ENCODE measurements at places on chromosomes 1 and 21.

- no peak for DNase-seq
Measured at GRCh38 chr1:224755586-224755985, 139.5 kb downstream of the CNIH3 start.

DNA sequence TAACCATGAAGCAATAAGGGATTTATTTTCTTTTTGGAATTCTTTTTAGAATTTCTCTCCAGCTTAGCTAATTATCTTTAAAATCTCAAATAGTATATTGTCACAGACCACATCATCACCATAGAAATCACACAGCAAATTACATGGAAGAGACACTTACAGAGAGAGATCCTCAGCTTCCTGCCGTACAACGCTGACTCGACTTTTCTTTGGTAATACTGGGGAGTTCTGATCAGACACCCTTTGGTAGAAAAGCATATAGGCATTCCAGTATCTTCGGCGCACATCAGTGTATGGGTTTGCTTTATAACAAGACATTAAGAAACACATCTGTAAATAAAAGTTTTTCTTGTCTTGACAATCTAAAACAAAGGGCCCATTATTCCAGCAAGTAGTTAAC, 55.7 kb downstream of the PCSK9 start:
- no peak for DNase-seq

DNA sequence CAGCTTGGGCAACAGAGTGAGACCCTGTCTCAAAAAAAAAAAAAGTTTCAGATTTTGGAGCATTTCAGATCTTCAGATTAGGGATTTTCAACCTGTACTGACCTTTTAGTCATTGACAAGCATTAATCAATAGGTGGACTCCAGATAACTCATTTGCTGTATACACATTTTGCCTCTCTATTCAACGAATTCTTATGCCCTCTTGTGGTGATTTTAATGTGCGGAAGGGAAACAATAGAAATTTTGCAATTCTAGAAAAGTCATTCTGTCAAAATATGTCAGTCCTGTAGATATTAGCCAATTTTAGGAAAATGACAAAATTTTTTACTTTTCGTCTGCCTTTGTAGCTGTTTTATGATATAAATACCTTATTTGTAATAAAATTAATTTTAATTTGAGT, 11.6 kb upstream of the OR2G2 start:
- peak; percentile 28 for DNase-seq

DNA sequence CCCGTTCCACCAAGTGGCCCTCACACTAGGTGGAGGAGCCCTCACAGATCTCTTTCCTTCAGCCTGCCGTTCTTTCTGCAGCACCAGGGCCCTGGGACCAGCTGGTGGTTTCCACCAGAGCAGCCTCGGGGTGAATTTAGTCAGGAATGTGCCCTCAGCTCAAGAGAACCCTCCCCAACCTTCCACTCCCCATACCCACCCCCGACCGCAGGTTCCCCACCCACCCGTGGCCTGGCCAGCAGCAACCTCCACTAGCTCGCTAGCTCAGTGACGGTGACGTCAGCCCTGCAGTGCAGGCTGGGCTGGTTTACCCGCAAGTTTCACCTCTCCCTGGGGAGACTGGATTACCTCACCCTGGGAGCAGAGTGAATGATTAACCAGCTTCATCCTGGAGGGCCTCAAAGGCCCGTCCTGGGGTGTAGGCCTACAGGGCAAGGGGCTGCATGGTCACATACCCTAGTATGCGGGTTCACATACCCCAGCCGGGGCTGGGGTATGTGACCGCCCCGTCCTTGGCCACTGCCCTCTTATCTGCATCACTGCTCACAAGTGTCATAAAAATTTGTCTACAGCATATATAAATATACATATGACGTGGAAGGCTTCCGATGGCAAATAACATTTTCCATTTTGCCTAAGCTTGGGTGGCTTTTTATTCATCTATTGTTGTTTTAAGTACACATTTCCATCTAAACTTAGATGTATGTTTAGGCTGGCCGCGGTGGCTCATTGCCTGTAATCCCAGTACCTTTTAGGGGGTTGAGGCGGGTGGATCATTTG, 24.5 kb downstream of the ELF3 start:
- DNase-seq = no peak

DNA sequence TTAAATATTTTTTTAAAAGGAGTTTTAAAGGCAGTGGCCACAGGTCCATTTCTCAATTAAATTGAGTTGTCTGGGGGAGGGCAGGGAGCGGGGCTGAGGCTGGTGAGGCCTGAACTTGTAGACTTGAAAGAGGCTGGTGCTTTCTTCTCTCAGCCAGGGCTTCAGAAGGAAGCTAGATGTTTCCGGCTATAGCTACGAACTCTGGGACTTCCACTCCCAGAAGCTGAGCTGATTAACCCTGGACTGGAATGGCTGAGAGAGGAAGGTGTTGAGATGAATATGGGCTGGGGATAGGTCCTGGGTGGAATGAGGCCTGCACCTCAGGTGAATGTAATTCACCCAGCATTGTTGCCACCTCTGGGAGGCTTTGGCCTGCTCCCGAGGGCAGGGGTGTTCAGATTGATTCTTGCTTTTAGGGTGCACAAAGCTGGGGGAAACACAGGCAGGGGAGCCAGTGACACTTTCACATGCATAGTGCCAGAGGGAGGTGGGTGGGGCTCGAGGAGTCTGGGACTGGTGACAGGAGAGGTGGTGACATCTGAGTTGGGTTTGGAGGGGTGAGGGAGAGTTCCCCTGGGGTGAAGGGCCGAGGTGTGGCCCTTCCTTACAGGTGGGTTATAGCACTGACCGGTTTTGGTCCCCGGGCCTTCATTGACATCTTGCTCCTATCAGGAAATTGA, 18.2 kb downstream of the LDLRAP1 start:
- DNase-seq = no peak

DNA sequence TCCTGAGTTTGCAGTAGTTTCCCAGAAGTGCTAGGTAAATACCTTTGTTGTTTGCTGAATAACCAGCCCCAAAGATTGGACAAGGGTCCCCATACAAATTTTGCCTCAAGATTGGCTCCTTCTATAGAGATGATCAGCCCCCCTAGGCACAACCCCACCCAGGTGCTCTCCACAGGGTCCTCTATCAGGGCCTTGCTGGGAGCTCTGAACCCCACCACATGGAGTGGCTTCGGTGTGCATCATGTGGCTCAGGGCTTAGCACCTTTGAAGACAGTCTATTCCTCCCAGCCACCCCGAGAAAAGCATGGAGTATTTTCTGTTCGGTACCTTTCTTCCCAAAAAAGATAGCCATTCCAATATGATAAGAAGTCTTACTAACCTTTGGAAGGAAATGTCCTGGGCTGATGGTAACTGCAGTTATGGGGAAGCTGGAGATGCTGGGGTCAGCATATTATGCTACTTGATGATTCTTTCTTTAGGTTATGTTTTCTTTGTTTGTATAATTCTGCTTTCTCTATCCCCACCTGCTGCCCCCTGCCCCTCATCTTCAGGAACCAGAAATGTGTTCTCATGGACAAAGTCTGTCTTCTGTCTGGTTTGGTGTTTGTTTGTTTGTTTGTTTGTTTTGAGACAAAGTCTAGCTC, 5.0 kb upstream of the TSPAN1 start:
- no peak for DNase-seq

DNA sequence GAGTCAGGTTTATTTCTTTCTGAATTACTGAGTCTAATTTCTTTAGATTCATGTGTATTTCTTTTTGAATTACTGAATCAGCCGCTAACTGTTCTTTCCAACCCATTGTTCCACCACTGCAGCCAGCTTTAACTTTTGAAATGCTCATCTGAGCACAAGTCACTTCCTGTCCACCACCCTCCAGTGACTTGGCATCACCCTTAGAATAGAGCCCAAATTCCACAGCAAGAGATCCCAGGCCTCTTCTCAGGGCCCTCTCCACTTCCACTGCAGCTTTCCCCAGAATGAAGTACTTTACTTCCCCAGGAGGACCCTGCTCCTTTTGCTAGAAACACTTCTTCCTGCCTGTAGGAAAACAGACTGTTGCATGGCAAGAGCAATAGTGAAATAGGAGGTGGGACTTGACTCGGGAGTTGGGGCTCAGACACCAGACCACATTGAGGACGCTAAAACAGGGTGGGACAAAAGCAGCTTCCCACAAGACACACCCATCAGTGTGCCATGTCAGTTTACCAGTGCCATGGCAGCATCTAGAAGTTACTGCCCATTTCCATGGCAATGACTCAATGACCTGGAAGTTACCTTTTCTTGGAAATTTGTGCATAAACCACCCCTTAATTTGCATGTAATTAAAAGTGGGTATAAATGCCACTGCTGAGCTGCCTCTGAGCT, 56.5 kb upstream of the ADAR start:
- no peak for DNase-seq

DNA sequence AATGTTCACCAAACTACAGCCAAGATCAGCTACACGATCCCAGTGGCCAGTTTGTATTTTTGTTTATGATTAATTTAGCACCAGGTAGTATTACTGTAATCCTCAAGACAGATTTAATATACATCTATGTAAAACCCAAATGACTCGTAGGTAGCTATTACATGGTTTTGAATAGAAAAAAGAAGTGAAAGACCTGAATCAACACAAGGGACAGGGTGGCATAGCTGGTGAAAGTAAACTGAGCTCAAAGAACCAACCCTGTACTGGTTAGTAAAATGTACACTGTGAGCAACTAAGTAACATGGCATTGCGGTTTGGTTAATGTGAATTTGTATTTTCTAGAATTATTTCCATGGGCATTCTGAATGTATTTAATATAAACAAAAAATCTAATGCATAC, 8.8 kb downstream of the GPATCH2 start:
- DNase-seq = no peak

DNA sequence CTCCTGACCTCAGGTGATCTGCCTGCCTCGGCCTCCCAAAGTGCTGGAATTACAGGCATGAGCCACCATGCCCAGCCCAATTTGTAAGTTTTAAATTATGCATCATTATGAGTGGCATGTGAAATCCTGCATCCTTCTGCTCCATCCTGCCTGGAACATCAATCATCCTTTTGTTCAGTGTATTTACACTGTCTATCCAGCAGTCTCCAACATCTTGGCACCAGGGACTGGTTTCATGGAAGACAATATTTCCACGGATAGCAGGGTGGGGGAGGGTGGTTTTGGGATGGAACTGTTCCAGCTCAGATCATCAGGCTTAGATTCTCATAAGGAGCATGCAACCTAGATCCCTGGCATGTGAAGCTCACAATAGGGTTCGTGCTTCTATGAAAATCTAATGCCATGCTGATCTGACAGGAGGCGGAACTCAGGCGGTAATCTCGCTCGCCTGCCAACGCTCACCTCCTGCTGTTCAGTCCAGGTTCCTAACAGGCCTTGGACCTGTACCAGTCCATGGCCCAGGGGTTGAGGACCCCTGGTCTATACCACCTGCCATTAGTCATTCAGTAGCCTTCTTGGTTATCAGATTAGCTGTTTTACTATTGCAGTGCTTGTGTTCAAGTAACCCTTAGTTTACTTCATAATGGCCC, 22.2 kb upstream of the TCEA3 start:
- DNase-seq = no peak

- DNase-seq = peak; percentile 94
Measured at GRCh38 chr1:50105433-50105832, 3.3 kb upstream of the ELAVL4 start.
